Neuronal stem cell (in vitro differentiated cells): ENCODE measurements at places on chromosomes 13 and 19.
A peak's percentile ranks its signal among the peaks of the same experiment; 100 is the strongest.

GRCh38 chr19:35592226-35592625 is 6.3 kb downstream of the PMIS2 start:
- no peak overlapping the region for H3K27ac ChIP-seq
- peaks cover 2% of the 10 kb centered on the region for H3K4me1 ChIP-seq
- H3K4me3 ChIP-seq, result no peak overlapping the region
- no peaks in the 10 kb centered on the region for H3K36me3 ChIP-seq

DNA sequence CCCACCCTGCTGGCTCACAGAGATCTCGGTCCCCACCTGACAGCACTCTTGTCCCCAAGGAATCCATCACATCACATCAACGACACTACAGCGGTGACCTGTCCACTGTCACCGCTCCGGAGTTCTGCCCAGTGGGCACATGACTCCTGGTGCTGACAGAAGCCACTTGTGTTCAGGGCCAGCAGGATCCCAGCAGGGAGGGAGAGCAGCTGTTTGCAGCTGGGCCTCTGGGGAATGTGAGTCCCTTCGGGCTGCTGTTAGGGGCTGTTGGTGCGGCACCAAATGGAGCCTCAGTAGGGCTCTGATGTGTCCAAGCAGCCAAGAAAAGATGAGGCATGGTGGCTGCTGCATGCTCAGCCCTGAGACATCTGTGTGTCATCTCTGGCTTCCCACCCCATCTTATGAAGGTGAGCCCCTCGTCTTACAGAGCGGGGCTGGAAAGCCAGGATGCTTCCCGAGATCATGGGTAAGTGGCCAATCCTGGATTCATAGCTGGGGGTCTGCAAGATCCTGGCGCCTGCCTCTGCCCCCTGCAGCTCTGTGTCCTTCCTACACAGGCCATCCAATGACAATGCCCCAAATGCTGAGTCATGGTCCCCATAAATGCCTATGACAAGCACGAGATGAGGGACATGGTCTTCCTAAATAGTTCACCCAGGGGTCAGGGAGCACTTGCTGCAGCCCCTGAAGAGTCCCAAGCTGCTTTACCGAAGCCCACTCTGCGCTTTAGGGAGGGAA is 56.0 kb downstream of the F2RL3 start:
- H3K27me3 ChIP-seq, result no peaks in the 10 kb centered on the region
- no peak overlapping the region for H3K27ac ChIP-seq
- no peak overlapping the region for H3K4me3 ChIP-seq
- H3K36me3 ChIP-seq, result peaks cover 6% of the 10 kb centered on the region

DNA sequence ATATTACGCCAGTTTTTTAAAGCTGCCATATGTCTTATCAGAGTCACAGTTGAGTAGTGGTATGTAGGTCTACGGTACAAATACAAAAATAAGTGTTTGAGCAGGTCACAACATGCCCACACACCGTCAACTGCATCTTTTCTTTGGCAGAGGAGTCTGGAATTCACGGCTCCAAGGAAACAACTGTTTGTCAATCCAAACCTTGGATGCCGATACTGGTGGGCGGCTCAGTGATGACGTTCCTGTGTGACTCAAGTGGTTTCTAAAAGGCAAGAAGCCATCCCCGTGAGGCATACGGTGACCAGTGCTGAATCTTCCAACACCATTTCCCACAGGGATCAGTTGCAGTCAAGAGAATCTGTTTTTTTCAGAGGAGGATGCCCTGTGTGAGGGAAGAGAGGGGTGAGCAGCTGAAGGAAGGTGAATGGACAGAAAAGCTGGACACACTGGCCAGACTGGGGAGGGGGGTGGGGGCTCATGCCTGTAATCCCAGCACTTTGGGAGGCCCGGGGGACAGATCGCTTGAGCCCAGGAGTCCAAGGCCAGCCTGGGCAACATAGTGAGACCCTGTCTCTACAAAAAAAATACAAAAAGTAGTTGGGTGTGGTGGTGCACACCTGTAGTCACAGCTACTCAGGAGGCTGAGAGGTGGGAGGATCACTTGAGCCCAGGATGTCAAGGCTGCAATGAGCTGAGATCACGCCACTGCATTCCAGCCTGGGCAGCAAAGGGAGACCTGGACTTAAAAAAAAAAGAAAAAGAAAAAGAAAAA is 22.8 kb upstream of the CEBPG start:
- H3K36me3 ChIP-seq, result no peaks in the 10 kb centered on the region
- no peak overlapping the region for H3K27ac ChIP-seq
- DNase-seq, result no peak
- no peak overlapping the region for H3K4me3 ChIP-seq
- no peaks in the 10 kb centered on the region for H3K27me3 ChIP-seq
- no peaks in the 10 kb centered on the region for H3K4me1 ChIP-seq

- peaks cover 14% of the 10 kb centered on the region for H3K36me3 ChIP-seq
- peaks cover 17% of the 10 kb centered on the region for H3K4me1 ChIP-seq
- DNase-seq, result peak; percentile 87
- peak overlapping the region; percentile 73 for H3K4me3 ChIP-seq
Observed at GRCh38 chr13:52850396-52851136, 2.1 kb upstream of the PCDH8 start.

DNA sequence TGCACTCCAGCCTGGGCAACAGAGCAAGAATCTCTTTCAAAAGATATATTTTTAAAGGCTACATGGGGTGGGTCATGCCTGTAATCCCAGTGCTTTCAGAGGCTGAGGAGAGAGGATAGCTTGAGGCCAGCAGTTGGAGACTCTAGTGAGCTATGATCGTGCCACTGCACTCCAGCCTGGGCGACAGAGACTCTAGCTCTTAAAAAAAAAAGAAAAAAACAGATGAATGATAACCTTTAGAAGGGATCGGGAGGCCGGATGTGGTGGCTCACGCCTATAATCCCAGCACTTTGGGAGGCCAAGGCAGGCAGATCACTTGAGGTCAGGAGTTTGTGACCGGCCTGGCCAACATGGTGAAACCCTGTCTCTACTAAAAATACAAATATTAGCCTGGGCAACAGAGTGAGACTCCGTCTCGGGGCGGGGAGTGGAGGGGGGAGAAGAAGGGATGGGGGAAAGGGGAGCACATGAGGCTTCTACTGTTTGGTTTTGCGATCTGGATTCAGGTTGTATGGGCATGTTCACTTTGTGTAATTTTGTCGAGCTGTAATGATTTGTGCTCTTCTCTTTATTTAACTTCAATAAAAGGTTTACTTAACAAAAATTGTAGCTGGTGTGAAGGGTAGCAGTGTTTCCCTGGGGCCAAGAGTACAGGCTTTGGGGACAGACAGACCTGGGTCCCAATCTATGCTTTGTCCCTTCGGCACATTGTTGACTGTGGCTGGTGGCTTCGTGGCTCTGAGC is 1.1 kb upstream of the PSMC4 start:
- H3K27ac ChIP-seq, result no peak overlapping the region
- DNase-seq, result no peak
- H3K36me3 ChIP-seq, result peaks cover 20% of the 10 kb centered on the region
- peak overlapping the region; percentile 72 for H3K4me3 ChIP-seq
- H3K4me1 ChIP-seq, result peaks cover 5% of the 10 kb centered on the region

GRCh38 chr19:19064098-19064722 is 416 bp downstream of the SLC25A42 start:
- DNase-seq, result no peak
- peaks cover 15% of the 10 kb centered on the region for H3K36me3 ChIP-seq
- H3K27ac ChIP-seq, result no peak overlapping the region
- peak overlapping the region; percentile 65 for H3K4me3 ChIP-seq

DNA sequence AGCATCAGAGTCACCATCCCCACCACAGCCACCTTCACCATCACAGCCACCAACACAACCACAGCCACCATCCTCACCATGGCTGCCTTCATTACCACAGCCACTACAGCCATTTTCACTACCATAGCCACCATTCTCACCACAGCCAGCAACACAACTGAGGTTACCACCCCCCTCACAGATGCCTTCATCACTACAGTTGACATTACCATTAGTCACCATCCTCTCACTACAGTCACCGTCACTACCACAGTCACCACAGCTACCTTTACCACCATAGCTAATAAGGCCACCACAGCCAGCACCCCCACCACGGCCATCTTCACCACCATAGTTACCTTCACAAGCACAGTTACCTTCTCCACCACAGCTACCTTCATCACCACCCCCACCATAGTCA is 269.6 kb downstream of the DNAJC15 start:
- H3K27me3 ChIP-seq, result no peaks in the 10 kb centered on the region
- H3K4me3 ChIP-seq, result no peak overlapping the region
- no peak for DNase-seq
- H3K36me3 ChIP-seq, result no peaks in the 10 kb centered on the region
- peaks cover 2% of the 10 kb centered on the region for H3K4me1 ChIP-seq

DNA sequence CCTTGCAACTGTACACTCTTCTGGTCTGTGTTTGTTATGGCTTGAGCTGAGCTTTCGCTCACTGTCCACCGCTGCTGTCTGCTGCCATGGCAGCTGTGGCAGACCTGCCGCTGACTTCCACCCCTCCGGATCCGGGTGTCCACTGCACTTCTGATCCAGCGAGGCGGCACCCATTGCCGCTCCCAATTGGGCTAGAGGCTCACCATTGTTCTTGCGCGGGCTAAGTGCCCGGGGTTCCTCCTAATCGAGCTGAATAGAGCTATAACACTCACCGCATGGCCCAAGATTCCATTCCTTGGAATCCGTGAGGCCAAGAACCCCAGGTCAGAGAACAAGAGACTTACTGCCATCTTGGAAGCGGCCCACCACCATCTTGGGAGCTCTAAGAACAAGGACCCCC is 2.2 kb upstream of the PSMC4 start:
- DNase-seq, result no peak
- H3K27me3 ChIP-seq, result no peaks in the 10 kb centered on the region
- H3K27ac ChIP-seq, result no peak overlapping the region
- H3K4me1 ChIP-seq, result peaks cover 8% of the 10 kb centered on the region
- peaks cover 9% of the 10 kb centered on the region for H3K36me3 ChIP-seq

GRCh38 chr13:52906122-52906903 is 57.9 kb upstream of the PCDH8 start:
- H3K27ac ChIP-seq, result no peak overlapping the region
- H3K27me3 ChIP-seq, result no peaks in the 10 kb centered on the region
- H3K36me3 ChIP-seq, result no peaks in the 10 kb centered on the region
- peaks cover 14% of the 10 kb centered on the region for H3K4me1 ChIP-seq
- no peak for DNase-seq
- no peak overlapping the region for H3K4me3 ChIP-seq

DNA sequence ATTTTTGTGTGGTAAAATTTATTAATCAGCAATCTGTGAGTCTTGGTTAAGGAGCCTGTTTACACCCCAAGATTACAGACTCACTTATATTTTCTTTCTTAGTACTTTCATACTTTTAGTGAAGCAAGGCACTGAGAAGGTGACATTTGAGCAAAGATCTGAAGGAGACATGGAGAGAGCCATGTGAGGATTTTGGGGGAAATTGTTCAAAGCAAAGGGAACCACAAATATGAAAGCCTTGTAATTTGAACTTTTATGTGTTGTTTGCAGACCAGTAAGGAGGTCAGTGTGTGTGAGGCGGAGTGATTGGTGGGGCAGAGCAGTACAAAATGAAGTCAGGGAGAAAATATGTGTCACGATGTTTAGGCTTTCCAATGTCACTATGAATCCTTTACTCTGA is 140.7 kb upstream of the KLF12 start:
- no peaks in the 10 kb centered on the region for H3K27me3 ChIP-seq
- DNase-seq, result no peak
- H3K27ac ChIP-seq, result no peak overlapping the region
- H3K36me3 ChIP-seq, result no peaks in the 10 kb centered on the region
- H3K4me1 ChIP-seq, result no peaks in the 10 kb centered on the region

GRCh38 chr19:1997353-1998233 is 17.9 kb downstream of the BTBD2 start:
- no peaks in the 10 kb centered on the region for H3K4me1 ChIP-seq
- H3K36me3 ChIP-seq, result peaks cover 82% of the 10 kb centered on the region
- no peaks in the 10 kb centered on the region for H3K27me3 ChIP-seq
- DNase-seq, result no peak
- H3K27ac ChIP-seq, result no peak overlapping the region

- no peak for DNase-seq
- H3K27me3 ChIP-seq, result no peaks in the 10 kb centered on the region
- no peak overlapping the region for H3K27ac ChIP-seq
- H3K4me1 ChIP-seq, result no peaks in the 10 kb centered on the region
Observed at GRCh38 chr19:27774827-27775226, 1438.1 kb downstream of the UQCRFS1 start.

DNA sequence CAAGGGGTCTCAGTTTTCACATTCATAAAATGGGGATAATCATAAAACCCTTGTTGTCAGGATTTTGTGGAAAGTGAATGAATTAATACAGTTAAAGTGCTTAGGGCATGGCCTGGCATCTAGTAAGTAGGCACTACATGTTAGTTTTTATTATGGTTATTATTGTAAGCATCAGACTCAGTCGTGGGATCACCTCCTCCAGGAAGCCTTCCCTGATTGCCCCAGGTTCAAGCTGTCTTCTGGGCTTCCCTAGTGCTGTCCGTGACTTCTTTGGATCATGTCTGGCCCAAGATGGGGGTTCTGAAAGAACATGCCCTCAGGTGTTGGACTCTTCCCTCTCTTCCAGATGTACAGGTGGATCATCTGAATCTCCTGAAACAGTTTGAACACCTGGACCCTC is 10.7 kb downstream of the NUCB1 start:
- H3K4me3 ChIP-seq, result no peak overlapping the region
- no peaks in the 10 kb centered on the region for H3K27me3 ChIP-seq
- no peak overlapping the region for H3K27ac ChIP-seq
- no peaks in the 10 kb centered on the region for H3K4me1 ChIP-seq

DNA sequence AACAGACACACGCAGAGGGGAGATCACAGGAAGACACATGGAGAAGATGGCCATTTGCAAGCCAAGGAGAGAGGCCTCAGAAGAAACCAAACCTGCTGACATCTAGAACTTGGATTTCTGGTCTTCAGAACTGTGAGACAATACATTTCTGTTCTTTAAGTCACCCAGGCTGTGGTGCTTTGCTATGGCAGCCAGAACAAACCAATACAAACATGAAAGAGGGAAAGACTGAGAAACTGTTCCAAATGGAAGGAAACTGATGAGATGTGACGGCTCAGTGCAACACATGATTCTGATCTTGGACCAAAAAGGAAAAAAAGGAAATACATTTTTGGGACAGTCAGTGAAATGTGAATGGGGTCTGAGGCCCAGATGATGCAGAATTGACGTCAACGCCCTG is 30.2 kb upstream of the SACS start:
- no peaks in the 10 kb centered on the region for H3K27me3 ChIP-seq
- no peak overlapping the region for H3K4me3 ChIP-seq
- DNase-seq, result no peak
- no peaks in the 10 kb centered on the region for H3K4me1 ChIP-seq

DNA sequence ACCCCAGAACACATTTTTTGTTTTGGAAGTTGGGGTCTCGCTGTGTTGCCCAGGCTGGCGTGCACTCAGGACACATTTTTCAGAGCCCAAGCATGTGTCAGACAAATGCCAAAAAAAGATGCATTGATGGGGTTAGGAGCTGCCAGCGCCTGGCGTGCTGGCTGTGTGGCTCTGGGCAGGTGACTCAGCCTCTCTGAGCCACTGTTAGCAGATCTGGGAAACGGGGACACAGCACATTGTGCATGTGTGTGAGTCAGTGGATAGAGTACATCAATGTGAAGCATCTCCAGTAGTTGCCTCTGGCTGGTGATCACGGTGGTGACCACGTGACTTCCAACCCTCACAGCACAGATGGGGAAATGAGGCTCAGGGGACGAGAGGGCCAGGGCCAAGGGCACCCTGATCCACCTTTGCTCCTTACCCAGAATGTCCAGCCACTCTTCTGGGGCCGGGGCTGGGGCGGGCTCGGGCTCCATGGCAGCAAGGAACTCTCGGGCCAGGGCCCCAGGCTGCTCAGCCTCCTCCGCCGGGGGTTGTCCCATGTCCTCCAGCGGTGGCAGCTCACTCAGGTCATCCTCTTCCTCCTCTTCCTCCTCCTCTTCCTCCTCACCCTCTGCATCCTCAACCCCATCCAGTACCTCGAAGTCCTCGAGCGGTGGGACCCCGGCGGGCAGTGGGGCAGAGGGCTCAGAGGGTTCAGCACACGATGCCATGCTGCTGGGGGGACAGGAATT is 1.9 kb downstream of the FKBP8 start:
- H3K36me3 ChIP-seq, result peaks cover 52% of the 10 kb centered on the region
- H3K27ac ChIP-seq, result no peak overlapping the region
- H3K4me3 ChIP-seq, result peak overlapping the region; percentile 80
- no peak for DNase-seq
- H3K4me1 ChIP-seq, result peaks cover 4% of the 10 kb centered on the region
